Type B pancreatic cell (in vitro differentiated cells): ENCODE measurements at places on chromosomes 7 and 10. TPM values are rescaled to one million over a fixed set of nuclear protein-coding genes. Genes with fewer than 3 reads are reported as not detected.

- H3K4me1 ChIP-seq = peaks cover 5% of the 10 kb centered on the region
- DNase-seq = no peak
- peaks cover 7% of the 10 kb centered on the region for H3K27me3 ChIP-seq
- no peak overlapping the region for H3K4me3 ChIP-seq
These were observed 145.5 kb upstream of the AUTS2 start for GRCh38 chr7:69452797-69453196.

- DNase-seq = no peak
- H3K4me1 ChIP-seq = peaks cover 13% of the 10 kb centered on the region
- no peak overlapping the region for H3K27ac ChIP-seq
- H3K4me3 ChIP-seq = no peak overlapping the region
- no peaks in the 10 kb centered on the region for H3K27me3 ChIP-seq
These were observed 26.3 kb upstream of the WDR11 start for GRCh38 chr10:120824881-120825309.

The SLC16A12 gene
- total RNA-seq = 3.7 and 7.8 TPM in 2 replicates

The GCK gene
- 5.6 and 6.7 TPM in 2 replicates for total RNA-seq
